ENCODE measurements at places on chromosomes 5 and 9. TPM values are rescaled to one million over a fixed set of nuclear protein-coding genes. Genes with fewer than 3 reads are reported as not detected.

Gene C6
- total RNA-seq, result 6.4 TPM

Gene IL13
- not detected for total RNA-seq

Gene GFPT2
- total RNA-seq, result 3.5 TPM

Gene SLC25A2
- 4.8 TPM for total RNA-seq

Gene FSTL4
- total RNA-seq, result not detected

Gene WDR5
- total RNA-seq, result 14.6 TPM

- H3K27me3 ChIP-seq, result no peaks in the 10 kb centered on the region
- peak; percentile 90 for DNase-seq
- peaks cover 97% of the 10 kb centered on the region for H3K4me1 ChIP-seq
- peak overlapping the region; percentile 49 for H3K4me3 ChIP-seq
- H3K36me3 ChIP-seq, result no peaks in the 10 kb centered on the region
These were observed 92.1 kb downstream of the DAB2IP start for GRCh38 chr9:121743441-121744001.

Measured in stomach (tissue), 19 donors.